Caco-2 (cell line): ENCODE measurements at places on chromosomes 13 and 19.

DNA sequence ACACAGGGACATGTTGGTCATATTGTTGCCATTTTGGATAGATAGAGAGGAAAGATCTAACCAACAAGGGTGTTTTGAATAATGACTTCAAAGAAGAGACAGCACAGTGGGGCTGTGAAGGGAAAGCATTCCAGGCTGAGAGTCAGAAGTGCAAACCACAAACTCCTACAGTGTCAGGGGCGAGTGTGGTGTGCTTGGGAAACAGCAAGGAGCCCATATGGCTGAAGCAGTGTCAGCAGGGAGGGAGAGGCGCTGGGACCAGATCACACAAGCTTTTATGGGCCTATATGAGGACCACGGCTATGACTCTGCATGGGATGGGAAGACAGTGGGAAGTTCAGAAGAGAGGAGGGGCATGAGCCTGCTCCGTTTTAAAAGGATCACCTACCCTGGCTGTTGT lies 166.4 kb downstream of the MYO16 start:
- DNase-seq, result no peak

GRCh38 chr19:56080669-56081401 lies 40.3 kb downstream of the ZNF787 start:
- DNase-seq, result peak; percentile 55

DNA sequence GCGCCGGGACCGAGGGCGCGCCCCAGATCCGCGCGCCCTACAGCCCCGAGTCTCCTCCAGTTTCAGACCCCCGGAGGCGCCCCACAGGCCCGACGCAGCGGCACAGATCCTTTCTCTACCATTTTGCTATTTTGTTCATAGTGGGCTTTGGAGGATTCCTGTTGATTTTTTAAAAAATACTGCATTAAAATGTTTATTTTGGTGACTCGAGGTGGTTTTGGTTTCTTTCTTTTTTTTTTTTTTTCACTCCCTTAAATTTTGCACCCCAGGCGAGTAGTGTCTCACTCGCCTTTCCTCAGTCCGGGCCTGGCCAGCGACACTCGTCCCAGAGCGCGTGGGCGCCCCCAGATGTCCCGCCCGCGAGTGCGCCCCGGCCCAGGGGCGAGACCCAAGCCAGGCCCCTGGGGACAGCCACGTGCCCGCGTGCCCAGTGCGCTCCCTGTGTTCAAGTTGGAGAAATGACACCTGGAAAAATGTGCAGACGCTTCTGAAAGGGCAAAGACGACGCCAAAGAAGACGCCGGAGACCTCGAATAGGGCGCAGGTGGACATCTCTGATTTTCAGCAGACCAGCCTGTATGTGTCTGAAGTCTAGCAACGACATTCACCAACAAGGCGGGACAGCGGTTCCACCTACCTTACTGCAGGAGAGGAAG lies 471 bp upstream of the INSR start:
- peak; percentile 82 for DNase-seq

GRCh38 chr13:109998684-109999533 lies 212.5 kb upstream of the IRS2 start:
- peak; percentile 78 for DNase-seq

GRCh38 chr19:18699403-18700054 lies 16.0 kb downstream of the CRTC1 start:
- no peak for DNase-seq

GRCh38 chr13:89968470-89968869 lies 1379.0 kb upstream of the MIR17HG start:
- no peak for DNase-seq

GRCh38 chr19:51779181-51779580 lies 15.8 kb upstream of the FPR3 start:
- no peak for DNase-seq

GRCh38 chr13:93732186-93732585 lies 505.6 kb downstream of the GPC6 start:
- no peak for DNase-seq

DNA sequence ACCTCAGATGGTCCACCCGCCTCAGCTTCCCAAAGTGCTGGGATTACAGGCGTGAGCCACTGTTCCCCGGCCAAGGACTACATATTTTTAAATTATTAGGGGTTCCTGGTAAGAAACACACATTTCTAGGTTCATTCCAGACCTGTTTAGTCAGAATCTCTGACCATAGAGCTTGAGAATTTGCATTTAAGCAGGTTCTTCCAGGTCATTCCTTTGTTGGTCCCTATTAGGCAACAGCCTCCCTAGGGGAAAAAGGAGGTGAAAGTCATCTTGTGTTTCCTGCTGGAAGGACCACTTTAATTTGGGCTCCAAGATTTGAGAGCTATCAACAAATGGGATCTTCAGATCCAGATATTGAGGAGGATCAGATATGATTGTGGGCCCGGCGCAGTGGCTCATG lies 16.3 kb downstream of the S1PR2 start:
- peak; percentile 18 for DNase-seq

GRCh38 chr19:15433519-15434069 lies 14.8 kb upstream of the AKAP8L start:
- no peak for DNase-seq

DNA sequence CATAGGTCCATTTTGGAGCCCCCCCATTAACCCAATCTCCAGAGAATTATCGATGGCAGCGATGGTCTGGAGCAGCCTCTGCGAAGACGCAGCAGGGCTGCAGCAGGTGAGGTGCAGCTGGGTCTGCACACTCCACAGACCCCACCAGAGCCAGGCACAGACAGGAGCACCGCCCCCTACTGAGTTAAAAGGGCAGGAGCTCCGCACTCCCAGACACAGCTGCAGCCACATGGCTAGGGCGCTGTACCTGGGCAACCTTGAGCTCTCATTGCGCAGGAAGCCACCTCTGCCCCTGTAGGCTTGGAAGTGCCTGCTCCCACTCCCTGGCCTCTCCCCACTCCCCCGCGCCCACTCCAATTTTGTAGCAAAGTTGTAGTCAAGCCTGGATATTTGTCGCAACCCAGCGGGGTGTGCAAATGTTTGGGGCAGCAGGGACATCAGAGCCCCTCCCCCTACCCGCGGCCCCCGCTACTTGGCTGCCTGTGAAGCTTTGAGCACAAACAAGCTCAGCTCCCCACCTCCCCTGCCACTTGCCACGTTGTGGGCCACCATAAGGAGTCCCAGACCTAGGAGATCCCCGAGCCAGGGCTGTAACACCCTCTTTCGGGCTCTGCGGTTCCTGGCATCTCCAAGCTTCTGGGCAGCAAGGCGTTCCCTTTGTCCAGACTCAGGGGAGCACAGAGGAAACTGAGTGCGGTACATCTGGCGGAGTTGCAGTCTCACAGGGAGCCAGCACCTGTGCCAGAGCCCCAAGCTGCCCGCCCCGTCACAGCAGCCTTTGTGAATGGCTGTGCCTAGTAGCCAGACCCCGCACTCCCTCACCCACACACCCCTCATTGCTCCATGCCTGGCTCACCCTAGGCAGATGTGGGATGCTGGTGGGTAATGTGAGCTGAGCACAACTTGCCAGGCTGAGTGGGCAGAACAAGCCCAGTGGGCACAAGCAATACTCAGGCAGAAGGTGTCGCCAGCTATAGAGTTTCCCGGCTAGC lies 949.7 kb upstream of the SLITRK1 start:
- no peak for DNase-seq

DNA sequence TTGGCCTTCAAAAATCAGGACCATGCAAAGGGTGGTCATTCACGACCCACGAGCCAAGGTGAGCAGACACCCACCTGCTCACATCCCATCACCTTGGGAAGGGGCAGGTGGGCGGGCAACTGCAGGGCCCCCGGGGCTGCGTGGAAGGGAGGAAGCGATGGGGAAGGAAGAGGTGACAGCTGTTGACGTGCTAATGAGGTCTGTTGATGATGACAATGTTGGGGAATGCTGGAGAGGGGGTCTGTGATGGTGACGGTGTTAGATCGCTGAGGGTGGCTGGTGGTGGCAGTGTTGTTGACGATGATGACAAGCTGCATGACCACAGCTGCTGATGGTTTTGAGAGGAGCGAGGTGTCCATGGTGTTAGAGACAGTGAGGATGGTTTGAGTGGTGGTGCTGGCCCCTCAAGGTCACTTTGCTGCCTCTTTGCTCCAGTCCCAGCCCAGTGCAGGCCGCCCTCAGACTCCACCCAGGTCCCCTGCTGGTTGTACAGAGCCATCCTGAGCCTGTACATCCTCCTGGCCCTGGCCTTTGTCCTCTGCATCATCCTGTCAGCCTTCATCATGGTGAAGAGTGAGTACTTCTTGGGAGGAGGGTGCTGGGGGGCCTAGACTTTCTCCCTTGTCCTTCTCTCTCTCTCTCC lies 900 bp downstream of the MCEMP1 start:
- no peak for DNase-seq

DNA sequence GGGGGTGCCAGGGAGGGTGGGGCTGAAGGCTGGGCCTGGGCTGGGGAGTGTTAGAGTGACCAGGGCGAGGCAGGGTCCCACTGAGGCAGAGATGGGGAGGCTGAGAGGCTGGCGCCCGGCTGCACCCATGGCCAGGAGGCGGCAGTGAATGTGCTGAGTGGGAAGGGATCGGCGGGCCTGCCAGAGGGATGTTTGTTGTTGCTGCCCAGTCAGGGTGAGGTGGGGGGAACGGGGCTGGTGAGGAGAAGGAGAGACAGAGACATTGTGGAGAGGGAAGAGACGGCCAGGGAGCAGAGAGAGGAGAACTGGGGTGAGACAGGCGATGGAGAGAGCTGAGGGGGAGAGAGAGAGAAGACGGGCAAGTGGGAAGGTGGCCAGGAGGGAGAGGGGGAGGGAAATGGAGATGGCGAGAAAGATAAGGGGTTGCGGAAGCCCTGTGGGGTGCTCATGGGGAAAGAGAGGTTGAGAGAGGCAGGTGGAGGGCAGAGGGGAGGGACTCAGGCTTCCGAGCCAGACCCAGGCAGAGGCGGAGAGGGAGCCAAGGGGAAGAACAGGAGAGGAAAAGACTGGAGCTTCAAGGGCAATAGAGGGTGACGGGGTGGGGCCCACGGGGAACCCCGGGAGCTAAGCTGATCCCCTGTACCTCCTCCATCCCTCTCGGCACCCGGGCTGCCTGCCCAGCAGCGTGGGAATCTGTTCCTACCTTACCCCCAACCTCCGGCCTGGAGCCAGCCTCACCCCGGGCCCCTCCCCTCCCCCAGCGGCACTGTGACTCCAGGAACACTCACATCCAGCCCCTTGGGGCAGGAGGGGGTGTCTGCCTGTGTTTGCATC lies 690 bp upstream of the B3GNT8 start:
- no peak for DNase-seq

- DNase-seq, result no peak
Observed at GRCh38 chr13:25752957-25753551, 298.8 kb downstream of the SHISA2 start.

GRCh38 chr13:110044551-110045111 lies 258.2 kb upstream of the IRS2 start:
- DNase-seq, result no peak

DNA sequence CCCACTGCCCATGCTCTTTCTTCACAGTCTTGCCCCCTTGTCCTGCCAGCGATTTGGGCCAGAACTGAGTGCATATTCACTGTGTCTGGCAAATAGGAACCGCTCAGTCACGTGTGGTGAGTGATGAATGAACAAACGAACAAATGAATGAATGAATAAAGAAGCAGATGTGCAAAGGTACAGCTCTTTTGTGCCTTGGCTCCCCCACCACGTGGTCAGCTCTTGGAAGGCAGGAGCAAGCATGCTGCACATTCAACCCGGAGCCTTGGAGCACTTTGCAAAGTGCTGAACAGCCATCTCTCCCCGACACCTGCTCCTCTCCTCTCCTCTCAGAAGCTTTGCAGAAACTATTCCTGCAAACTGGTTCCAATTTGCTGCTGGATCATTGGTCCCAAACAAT lies 52.4 kb downstream of the LATS2 start:
- no peak for DNase-seq

DNA sequence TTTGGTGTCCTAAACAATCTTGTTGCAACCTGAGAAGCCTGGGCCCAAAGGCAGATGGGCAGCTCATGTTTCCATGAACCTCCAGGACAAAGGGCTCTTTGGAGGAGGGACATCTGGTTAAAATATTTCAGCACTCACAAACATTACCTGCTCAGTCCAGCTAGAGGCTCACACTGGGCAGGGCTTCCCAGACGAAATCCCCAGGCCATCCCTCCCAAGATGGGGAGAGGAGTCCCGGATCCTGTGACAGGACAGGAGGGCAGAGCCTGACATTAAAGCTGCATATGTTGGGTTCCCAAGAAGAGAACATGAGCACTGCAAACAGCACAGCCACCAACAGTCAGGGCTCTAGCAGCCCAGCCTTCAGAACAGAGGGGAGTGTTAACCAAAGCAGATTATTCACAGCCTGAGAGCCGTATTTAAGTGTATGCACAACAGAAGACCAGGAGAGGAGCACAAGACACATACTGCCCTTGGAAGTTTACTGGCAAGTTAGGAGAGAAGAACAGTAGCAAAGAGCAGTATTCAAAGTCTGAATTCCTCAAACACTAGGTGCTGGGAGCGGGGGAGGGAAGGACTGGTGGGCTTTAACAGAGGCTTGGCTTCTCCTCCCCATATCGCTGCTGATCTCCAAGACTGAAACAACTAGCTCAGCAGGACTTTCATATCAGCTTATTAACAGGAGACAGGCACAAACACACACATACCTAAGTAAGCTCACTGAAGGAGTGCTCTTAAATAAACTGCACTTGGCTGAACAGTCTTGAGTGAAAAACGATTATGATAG lies 12.3 kb downstream of the ATP7B start:
- DNase-seq, result peak; percentile 57

DNA sequence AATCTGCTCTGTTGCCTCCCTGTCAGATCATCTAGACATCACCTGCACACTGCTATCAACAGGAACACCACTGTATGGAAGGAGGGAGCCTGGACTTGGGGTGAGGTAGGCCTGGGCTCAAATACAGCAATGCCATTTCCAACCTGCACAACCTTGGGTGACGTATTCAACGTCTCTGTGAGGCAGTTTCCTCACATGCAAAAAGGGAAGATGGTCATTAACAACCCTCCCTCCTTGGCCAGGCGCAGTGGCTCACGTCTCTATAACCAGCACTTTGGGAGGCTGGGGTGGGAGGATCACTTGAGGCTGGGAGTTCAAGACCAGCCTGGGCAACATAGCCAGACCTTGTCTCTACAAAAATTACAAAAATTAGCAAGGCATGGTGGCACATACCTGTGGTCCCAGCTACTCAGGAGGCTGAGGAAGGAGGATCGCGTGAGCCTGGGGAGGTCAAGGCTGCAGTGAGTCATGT lies 13.1 kb downstream of the XRCC1 start:
- no peak for DNase-seq

DNA sequence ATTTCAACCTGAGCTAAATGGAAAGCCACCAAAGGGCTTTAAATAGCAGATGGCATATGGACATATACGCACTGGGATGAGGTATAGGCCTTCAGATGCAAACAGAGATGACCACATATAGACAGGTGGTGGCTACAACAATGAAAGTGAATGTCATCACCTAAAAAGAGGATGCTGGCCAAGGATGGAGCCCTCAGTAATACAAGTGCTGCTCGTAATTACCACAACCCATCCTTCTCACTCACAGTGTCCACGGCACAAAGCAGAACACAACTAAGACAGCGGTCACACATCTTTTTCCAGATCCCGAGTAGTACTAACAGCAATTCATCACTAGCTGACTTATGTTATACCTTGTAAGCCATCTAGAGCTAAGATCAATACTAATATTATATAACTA lies 18.2 kb upstream of the DOCK9 start:
- DNase-seq, result no peak

GRCh38 chr13:73496711-73497110 lies 437.9 kb downstream of the KLF5 start:
- DNase-seq, result no peak

- DNase-seq, result no peak
Observed at GRCh38 chr13:51562011-51562671, 22.1 kb upstream of the WDFY2 start.
